Cortex of kidney (tissue), 1 donor: ENCODE measurements at places on chromosomes 2 and 18.

DNA sequence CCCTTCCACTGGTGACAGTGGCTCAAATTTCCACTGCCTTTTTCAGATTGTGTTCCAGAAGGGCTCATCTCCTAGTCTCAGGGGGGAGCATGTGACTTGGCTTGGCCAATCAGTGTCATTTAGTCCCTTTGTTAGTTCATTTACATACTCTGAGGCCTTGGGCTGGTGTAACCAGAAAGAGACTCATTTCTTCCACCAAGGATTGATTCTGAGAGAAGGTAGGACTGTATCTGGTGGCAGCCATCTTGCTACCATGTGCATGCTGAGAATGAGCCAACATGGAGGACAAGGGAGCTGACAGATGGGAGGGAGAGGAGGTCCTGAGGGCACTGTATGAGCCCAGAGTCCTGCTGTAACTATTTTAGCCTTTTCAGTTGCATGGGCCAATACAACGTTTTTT is 191.7 kb downstream of the THSD7B start:
- no peak for DNase-seq

- DNase-seq = no peak
These were observed 4.1 kb downstream of the NEMP2 start for GRCh38 chr2:190530248-190530900.

DNA sequence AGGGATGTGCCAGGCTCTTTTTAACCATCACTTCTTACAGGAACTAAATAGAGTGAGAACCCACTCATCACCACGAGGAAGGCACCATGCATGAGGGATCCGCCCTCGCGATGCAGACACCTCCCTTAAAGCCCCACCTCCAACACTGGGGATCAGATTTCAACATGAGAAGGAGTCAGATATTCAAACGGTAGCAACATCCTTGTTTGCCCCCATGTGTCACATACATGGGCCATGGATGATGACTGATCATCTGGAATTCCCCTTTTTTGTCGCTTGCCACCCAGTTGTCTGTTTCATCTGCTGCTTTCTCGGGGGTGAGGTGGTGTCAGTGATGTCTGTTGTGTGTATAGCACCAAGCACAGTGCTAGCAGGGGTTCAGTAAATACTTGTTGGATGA is 57.9 kb downstream of the NCK2 start:
- no peak for DNase-seq

DNA sequence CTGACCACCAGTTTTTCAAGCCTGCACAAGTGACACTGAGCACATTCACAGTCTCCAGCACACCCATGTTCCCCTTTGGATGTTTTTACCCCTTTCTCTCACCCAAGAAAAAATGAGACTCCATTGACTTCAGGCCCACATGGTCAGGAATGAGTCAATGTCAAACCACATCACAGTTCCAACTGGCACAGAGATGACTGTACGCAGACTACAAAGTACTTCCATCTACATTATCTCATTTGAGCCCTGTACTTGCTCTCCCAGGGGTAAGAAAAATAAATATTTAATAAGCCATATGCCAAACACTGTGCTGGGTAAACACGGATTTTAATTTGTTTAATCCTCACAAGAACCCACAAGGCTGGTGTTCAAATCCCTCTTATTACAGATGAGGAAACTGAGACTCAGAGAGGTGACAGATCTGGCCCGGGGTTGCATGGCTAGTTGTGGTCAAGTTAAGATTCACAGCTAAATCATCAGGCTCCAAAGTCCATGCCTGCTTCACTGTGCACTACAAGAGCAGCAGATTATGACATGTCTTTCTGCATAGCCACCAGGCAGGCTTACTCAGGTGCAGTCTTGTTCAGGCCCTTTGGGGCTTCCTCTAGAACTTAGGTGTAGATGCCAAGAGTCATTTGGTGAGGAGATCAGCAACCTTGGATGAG is 106.1 kb downstream of the TXNL1 start:
- DNase-seq = no peak

- DNase-seq = no peak
These were observed 190.3 kb upstream of the SLC8A1 start for GRCh38 chr2:40642237-40642636.

DNA sequence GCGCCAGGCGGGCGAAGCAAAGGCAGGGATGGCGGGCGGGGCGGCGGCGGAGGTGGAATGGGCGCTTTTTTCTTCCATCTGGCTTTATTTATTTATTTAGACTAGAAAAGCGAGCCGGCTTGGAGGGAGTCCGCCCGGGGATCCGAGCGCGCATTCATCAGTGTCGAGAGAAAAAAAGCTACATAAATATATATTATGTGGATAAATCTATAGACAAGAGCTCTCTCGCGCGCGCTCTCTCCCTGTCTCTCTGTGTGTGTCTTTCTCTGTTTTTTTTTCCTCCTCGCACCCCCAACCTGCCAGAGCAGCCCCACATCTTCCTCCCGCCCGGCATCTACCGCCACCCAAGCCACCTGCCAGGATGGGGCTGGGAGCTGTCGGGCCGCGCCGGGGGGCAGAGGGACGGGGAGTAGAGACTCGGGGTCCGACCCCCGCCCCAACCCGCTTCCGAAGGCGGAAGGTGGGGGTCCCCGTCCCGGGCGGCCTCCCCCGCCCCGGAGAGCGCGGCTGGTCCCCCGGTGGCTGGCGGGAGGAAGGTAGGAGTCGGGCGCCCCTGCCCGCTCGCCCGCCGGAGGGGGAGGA is 972 bp upstream of the CELF4 start:
- DNase-seq = no peak

GRCh38 chr18:34651586-34652369 is 58.3 kb upstream of the DTNA start:
- no peak for DNase-seq

- DNase-seq = no peak
These were observed 107.3 kb upstream of the PID1 start for GRCh38 chr2:229378386-229378785.
